ENCODE measurements at places on chromosomes 7 and 10.

DNA sequence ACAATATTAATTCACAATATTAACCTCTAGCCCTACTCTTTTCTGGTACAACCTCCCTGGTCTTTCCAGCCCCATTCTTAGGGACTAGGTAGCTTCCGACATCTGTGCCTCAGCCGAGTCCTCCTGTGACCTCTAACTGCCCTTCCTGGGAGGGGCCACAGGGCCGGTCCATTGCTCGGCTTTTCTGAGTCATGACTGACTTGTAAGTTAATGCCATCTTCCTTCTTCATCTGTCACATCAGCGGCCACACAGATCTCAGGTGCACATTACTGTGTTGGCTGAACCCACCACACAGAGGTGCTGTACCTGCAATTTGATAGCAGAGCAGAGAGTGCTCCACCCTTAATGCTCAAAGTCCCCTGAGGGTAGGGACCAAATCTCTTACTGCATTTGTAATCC lies 4.1 kb upstream of the CPA4 start:
- no peak for DNase-seq

DNA sequence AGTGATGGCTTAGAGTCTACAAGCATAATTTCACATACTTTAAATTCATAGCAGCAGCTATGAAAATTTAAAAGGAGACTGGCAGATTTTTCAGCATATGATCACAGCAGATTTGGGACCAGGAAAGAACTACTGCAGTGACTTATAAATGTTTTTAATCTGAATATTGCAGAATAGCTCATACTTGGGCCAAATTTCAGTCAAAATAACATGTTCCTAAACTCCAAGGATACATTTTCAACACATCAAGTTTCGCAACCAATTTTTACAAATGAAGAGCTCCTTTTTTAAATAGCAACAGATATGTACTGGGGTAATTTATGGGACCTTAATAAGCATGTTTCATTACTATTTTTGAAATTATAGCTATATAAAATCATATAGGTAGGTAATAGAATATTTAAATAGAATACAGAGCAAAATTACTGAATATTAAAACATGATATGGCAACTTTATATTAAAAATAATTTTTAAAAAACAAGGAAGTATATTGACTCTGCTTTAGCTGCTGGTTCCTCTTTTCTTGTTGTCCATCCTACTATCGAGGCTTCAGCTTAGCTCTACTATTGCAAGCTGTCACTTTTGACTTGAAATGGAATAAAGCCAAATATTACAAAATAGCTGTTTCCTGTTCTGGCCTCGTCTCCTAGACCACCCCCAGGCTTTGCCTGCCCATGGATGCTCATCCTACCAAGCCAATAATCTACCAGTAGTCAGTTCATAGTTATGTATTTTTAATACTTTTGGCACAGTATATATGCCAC lies 123.1 kb downstream of the NRBF2 start:
- DNase-seq = no peak

- no peak for DNase-seq
These were observed 127.5 kb downstream of the PARD3 start for GRCh38 chr10:34687434-34688210.

GRCh38 chr7:42947521-42947920 lies 15.3 kb downstream of the MRPL32 start:
- no peak for DNase-seq

DNA sequence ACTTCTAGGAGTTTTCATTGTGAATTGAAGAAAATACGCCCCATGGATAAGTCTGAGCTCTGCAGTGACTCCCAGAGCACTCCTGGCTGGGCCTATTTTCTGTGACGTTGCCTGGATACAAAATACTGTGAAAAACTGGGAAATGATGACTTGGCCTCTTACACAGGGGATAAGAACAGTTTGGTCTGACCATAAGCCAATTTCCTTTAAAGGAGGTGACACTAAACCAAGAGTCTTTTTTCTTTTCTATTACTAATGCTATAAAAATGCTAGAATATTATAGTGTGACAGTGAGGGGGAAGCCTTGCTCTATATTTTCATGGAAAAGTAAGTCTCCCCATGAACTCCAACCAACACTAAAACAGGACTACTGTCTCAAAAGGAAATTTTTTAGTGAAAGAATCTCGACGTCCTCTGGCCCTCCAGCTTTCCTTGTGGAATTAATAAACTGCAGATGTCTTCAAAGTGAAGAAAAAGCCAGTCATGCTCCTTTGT lies 45.5 kb downstream of the MYOF start:
- no peak for DNase-seq
